ENCODE measurements at places on chromosomes 5 and 9. TPM values are rescaled to one million over a fixed set of nuclear protein-coding genes. Genes with fewer than 3 reads are reported as not detected.

GRCh38 chr9:35516479-35516878 is 26.6 kb downstream of the RUSC2 start:
- no peak for DNase-seq

- no peak for DNase-seq
Measured at GRCh38 chr9:115264313-115264712, 146.4 kb upstream of the TNC start.

GRCh38 chr9:123778232-123778902 is 151.6 kb downstream of the DENND1A start:
- no peak for DNase-seq

DNA sequence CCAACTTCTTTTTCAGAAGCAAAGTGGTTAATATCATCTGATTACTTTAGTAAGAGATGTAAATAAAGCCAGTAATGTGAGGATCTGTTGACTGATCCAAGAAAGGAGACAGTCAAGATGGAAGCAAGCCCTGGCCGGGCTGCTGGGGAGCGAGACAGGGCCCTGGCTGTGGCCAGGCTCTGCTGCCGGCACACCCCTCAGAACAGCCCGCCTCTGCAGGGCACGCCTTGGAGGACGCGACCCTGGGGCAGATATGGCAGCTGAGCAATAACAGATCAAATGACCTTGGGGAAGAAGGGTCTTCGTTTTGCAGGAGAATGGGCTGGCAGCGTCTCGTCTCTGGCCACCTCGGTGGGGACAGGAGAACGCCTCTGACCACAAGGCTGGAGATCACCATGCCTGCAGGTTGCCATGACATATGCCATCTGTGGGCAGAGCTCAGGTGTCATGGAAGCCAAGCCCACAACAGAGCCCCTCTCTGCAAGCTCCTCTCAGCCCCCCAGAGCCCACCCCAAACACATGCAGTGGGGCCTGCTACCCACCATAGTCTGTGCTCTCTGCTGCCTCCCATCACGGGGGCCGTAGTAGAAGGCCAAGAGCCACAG is 206.5 kb downstream of the FANCC start:
- peak; percentile 62 for DNase-seq

DNA sequence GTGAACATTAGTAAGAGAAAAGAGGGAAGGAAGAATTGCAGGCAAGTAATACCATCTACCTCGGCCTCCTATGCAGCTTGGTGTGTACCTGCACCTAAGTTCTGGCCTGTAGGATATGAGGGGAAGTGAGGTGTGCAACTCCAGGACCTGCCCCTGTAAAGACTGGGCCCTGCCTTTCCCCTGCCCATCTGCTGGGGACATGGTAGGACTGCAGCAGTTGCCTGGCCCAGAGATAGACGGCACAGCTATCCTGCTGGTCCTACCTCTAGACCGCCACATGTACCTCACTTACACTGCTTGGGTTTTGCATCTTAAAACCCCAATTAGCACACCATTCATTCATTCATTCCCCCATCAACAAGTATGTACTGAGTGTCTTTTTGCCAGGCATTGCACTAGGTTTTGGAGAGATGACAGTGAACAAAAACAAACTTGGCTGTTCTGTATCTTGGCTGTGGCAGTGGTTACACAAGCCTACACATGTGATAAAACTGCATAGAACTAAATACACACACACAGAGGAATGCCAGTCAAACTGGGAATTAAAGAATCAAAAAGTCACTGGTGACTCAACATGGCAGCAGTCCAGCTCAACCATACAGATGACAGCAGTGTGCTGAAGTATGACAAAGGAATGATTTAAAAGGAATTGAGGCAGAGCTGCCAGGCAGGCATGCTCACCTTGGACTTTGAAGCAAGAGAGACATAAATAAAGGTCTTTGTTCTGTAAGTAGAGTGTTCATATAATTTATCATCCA is 23.3 kb upstream of the MGAT1 start:
- DNase-seq = peak; percentile 76

GRCh38 chr5:130055572-130055971 is 151.3 kb downstream of the CHSY3 start:
- DNase-seq = no peak

DNA sequence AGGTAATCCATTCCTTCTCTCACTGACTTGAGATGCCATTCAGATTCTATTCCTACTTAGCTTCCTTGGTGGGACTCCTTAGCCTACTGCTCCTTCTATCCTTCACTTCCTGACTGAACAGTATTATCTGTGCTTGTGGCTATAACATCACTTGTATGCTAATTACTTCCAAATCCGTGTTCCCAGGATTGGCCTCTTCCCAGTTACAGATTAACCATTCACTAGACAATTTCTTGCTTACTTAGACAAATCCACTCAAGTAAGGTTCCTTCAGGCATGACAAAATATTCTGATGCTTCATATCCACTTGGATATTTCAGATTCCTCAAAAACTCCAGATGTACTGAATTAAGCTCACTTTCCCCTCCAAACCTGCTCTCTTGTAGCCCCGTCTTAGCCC is 18.3 kb downstream of the LIFR start:
- DNase-seq = no peak

GRCh38 chr9:98383758-98384157 is 128.3 kb upstream of the TBC1D2 start:
- DNase-seq = no peak

- no peak for DNase-seq
Measured at GRCh38 chr5:91366551-91366950, 16.6 kb downstream of the ARRDC3 start.

DNA sequence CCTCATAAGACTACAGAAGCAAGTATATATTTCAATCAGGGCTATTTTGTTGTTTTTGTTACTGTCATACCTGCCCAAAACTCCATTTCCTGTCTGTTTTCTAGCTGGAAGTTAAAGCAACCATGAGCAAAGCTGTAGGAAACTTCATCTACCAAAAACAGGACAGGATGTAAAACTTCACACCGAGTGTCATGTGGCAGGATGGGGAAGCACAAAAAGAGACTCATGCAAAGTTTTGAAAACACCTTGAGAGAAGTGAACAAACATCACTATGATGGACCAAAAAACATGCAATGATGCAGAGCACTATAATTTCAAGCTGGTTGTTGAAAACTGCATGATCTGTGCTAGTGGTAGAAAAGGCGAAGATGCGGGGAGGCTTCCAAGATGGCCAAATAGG is 6.3 kb upstream of the GZMA start:
- DNase-seq = no peak

SPATA31A3 gene
- total RNA-seq = not detected

C9orf153 gene
- total RNA-seq = 1.4 TPM

SLC23A1 gene
- not detected for total RNA-seq

GPX8 gene
- total RNA-seq = 49.8 TPM
